Activated T-helper 1 cell treated with anti-CD3 and anti-CD28 coated beads, Interleukin-2, amount 50 U/mL, for 16 hours (primary cell): ENCODE measurements at places on chromosomes 16 and 17.

DNA sequence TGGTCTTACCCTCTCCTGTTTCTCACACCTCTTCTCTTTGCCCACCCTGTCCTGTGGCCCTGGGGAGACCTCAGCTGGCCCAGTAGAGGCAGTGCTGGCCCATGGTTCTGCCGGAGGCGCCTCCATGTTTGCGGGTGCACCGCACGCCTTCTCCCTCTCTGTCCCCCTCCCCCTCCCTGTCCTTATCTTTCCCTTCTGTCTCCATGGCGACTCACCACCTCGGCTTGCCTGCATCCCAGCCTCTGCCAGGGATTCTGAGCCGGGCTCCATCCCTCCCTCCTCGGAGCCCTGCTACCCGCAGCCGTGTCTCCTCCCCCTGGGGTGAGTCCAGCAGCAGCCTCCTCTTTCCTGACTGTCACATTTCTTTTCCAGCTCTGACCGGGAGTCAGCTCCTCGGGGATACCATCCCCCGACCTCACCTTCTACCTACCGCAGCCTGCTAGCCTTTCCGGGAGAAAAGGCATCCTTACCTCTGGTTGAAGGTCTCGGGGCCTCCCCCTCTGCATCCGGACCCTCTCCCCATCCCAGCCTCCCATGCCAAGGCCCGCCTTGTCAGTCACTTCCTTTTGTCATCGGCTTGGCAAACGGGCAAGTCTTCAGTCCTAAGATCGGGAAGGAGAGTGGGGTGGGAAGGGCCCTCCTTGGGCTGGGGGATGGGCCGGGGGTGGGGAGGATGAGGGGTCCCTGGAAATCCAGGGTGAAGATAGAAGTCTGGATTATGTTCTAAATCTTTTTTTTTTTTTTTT is at the start of gene RNF112:
TSS of gene RNF112 (plus strand) at position 358 of the 746 bp plus-strand sequence. CDS start at position 535, 177 bp downstream.
- no peak for DNase-seq

GRCh38 chr16:27199736-27200135 is 3.6 kb upstream of the KDM8 start:
- DNase-seq, result no peak

GRCh38 chr16:27722207-27722606 is 172.3 kb downstream of the KATNIP start:
- DNase-seq, result no peak

DNA sequence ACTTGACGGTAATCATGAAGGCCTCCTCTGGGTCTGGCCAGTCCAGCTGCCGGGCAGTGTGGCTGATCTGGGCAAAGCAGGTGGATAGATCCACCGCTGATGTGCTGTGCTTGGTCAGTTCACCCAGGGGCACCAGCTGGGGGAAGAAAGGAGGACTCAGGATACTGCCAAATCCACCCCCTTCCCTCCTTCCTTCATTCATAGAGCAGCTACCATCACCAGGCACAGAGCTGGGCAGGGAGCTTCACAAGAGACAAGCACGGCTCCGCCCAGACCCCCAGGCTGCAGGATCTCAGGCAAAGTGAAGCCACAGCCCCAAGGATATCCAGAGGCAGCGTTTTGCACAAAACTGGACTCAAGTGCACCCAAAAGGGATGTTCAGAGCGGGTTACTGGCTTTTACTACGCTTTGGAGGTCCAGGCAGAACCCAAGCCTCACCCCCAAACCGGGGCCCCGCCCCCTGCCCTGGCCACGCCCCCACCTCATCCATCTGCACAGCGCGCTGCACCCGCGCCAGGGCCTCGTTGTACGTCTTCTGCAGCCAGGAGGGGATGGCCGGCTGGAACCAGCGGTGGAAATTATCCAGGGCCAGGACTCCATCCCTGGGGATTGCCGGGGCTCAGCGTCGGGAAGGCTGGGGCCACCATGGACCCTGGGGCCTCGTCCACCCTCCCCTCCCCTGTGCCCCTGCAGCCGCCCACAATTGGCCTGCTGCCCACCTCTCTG is 9.1 kb downstream of the UNC13D start:
- no peak for DNase-seq

DNA sequence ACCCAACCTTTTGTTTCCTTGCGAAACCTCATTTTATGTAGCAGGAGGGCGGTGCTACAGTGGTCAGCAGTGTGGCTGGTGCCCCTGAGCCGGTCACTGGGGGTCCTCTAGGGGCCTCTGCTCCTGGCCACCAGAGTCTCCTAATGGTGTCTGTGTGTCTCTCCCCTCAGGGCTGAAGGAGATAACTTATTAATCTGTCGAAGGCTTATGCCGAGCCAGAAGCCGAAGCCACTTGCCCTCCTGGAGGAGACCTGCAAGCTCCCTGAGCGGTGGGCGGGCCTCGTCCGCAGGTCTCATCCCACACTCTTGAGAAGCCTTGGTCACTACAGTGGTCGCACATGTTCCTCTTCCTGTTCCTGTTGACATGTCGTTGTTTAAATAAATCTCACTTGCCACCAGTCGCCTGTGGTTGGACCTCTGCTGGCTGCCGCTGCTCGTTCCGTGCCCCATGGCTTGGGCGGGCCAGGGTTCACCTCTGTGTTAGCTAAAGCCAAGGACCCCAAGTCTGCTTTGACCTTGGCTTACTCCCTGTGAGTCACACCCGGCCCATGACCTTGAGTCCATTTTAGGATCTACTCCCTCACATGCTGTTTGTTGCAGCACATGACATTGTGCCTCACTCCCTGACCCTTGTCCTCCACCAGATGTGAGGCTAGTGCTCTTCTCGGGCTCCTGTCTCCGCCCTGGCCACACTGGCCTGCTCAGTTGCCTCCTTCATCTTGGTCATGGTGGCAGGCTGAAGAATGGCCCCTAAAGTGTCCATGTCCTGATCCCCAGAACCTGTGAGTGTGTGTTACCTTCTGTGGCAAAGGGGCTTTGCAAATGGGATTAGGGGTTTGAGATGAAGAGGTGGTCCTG is 38.7 kb upstream of the AQP8 start:
- DNase-seq, result no peak

- no peak for DNase-seq
Observed at GRCh38 chr17:68955181-68955841, at the start of gene ABCA8. ABCA8 (minus strand) TSS chr17:68955392; CDS start chr17:68942034, 13,358 bp downstream.

GRCh38 chr17:65797809-65798208 is 236.4 kb upstream of the AXIN2 start:
- no peak for DNase-seq

DNA sequence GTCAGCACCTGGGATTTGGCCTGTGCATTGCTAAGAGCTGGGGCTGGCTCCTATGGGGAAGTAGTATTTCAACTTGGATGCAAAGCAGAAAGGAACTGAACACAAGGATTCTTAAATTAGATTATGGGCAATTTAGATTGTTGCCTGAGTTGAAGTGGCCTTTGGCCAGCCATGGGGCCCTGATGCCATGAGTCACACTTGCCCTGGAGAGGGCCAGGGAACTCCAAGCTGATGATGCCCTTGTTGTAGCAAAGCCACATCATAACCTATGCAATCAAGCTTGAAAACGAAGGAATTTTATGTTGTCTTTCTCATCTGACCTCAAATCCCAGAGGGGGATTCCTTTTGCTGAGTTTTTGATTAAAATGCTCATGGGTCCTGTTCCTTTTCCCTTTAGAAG is 3.9 kb upstream of the SPATA32 start:
- no peak for DNase-seq

DNA sequence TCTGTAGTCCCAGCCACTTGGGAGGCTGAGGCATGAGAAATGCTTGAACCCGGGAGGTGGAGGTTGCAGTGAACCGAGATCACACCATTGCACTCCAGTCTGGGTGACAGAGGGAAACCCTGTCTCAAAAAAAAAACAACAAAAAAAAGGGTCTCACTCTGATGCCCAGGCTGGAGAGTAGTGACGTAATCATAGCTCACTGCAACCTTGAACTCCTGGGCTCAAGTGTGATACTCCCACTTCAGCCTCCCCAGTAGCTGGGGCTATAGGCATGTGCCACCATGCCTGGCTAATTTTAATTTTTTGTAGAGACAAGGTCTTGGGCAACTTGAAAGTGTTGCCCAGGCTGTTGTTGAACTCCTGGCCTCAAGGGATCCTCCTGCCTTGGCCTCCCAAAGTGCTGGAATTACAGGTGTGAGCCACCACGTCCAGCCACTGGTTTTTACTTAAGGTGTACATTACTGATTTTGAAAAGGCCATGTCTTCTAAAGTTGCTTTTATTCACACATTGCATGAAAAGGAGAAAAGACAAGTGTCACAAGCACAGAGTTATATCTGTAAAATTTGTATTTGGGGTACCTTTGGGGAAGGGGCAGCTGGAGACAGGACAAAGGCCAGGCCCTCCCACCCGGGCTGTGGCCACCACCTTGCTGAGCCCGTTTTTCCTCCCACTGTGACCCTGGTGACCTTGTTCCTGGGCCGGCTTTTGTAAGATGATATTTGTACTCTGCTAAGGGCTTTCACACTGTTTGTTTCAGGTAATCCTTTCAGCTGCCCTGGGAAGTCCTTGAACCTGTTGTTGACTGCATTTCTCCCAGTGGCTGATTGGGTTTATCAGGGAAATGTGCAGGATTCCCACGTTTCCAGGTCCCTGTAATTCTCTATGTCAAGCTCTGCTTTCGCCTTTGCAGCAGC is 11.5 kb downstream of the GPT2 start:
- no peak for DNase-seq

- no peak for DNase-seq
Observed at GRCh38 chr17:66789093-66789492, 45.8 kb upstream of the CACNG5 start.

DNA sequence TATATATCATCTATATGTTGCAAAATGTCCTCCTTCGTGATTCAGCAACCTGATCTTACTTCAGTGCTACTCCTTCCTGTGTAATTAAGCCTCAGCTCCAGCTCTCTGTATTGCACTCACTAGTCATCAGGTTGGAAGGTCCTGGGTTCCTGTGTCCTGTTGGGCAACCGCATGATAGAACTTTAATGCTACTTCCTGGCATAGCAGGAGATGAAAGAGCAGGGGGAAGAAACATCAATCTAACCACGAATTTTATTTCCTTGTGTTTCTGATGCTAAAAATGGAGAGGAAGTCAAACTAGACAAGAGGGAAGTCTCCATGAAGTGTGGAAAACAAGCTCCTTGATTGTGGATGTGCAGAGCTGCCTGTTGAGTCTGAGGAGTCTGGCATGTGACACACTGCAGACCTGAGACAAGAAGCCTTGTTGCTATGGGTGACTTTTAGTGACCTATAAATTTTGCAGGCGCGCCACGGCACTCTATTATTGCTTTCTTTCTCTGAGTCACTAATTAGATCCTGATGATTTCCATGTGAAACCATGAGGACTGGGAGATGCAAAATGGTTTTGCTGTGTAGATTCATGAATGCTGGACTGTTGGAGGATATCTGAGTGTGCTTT is 25.6 kb downstream of the IGSF6 start:
- no peak for DNase-seq

GRCh38 chr17:4897198-4897687 is 2.1 kb upstream of the C17orf107 start:
- no peak for DNase-seq

DNA sequence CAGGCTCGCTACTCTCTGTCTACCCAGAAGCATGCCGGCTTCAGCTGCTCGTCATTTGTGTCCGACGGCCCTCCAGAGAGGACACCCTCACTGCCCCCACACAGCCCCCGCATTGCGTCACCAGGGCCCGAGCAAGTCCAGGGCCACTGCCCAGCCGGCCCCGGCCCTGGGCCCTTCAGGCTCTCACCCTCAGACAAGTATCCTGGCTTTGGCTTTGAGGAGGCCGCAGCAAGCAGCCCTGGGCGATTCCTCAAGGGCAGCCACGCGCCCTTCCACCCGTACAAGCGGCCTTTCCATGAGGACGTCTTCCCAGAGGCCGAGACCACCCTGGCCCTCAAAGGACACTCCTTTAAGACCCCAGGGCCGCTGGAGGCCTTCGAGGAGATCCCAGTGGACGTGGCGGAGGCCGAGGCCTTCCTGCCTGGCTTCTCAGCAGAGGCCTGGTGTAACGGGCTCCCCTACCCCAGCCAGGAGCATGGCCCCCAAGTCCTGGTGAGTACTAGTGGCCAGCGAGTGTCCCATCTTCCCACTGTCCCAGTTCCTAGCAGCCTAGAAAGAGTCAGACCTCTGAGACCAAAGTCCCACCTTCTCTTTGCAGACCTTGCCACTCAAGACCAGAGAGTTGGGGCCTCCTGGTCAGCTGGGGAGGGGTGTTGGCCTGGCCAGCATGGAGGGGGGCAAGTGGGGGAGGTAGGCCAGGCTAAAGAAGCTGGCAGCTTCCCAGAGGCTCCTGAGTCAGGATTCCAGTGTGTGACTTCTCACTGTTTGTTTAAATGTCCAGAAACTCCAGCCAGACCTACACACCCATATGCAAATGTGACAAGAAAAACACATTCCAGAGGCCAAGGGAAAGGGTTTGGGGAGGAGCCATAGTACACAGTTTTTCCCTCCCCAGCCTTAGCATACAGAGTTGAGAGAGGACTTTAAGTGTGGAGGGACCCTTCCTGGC is 18.6 kb downstream of the FOXN1 start:
- DNase-seq, result no peak

- no peak for DNase-seq
Observed at GRCh38 chr17:64502809-64503208, 3.3 kb downstream of the DDX5 start.

DNA sequence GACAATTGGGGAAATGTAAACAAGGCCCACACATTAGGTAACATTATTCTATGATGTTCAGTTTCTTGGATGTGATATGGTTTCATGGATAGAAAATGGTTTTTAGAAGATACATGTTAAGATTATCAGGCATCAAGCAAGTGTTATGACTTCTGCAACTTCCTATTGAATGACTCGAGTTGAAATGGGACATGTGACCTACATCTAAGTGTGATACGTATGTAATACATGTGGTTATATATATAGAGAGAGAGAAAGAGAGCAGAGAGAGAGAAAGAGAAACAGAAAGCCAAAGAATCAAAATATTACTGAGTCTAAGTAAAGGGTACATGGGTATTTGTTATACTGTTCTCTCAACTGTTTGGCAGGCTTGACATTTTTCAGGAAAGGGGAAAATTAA is 1.7 kb downstream of the TMEM170A start:
- no peak for DNase-seq

GRCh38 chr16:31008551-31008950 is 1.9 kb downstream of the STX1B start:
- no peak for DNase-seq

DNA sequence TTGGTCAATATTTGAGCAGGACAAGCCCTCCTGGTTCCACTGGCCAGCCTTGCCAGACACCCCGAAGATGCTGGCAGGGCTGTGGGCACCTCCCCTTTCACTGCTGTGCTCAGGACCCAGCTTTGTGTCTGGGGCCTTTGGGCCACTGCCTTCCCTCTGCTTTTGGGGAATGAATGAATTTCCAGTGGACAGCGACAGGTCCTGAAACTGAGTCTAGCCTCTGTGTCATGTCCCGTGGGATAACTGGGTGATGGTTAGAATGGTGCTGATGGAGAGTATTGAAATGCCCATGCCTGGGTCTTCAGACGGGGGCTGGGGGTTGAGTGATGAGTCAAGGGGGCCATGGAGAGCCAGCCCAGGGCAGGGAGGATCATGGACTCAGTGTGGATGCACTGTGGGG is 135.8 kb downstream of the FOXL1 start:
- no peak for DNase-seq
